ENCODE measurements at places on chromosomes 3 and 15.
A peak's percentile ranks its signal among the peaks of the same experiment; 100 is the strongest.

DNA sequence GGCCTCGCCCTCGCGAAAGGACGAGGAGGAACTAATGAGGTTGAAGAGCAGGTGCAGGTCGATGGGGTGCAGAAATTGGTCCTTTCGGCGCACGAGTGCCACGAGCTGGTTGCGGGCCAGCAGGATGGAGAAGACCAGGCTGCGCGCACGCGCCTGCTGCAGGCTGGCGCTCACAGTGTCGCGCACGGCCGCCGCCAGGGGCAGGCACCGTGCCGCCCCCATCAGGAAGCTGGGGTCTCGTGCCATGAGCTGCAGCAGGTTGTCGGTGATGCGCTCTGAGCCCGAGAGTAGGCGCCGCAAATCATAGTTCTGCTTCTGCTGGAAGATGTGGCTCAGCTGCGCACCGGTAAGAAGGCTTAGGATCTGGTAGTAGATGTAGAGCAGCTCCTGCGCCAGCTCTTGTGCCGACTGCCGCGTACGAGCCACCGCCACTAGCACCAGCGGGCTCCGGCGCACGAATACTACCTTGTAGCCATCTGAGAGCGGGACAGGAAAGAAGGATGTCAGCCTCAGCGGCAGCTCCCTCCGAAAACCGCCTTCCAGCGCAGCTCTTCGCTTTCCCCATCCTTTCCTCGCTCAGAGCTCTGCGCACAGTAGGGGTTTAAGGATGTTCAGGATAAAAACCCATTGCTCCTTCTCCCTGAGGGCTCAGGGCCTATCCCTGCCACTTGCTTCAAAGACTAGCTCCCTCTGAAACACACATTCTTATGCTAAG lies 6.9 kb upstream of the MST1R start:
- DNase-seq: no peak

DNA sequence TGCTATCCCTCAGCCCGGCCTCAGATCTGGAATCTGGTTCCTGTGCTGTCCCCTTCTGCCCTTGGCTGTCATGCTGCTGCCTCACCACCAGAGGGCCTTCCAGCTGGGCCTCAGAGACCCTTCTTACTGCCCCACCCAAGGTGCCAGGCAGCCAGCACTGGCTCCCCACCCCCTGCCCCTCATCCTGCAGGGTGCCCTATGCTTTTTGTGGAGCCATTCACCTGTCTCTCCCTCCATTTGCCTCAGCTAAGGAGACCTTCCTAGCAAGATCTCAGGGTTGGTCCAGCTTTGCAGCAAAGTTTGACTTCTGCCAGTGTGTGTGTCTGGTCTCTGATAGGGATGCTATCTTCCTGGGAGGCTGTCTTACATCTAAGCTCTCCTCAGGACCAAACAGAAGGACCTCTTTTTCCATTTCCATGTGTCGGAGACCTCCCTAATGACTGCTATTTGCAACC lies 1.9 kb upstream of the VWA5B2 start:
- peak; percentile 63 for DNase-seq

- DNase-seq: no peak
Observed at GRCh38 chr15:76939715-76940114, 8.2 kb downstream of the RCN2 start.

DNA sequence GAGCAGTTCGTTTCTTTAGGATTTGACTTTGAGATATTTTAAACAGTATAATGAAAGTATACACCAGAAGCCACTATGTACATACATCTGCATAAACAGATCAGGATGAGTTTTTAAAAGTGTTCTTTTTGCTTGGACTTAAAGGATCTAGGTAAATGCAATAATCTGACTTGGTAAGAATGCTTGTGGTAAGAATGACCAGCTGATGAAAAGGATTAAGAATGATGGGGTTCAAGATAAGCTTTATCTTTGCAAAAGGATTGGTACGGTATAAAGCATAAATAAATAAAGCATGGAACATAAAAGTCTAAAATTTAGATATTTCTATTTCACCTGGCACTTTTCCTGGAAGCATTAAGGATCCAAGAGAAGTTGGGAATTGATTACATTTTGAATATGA lies 9.8 kb upstream of the MME start:
- no peak for DNase-seq

DNA sequence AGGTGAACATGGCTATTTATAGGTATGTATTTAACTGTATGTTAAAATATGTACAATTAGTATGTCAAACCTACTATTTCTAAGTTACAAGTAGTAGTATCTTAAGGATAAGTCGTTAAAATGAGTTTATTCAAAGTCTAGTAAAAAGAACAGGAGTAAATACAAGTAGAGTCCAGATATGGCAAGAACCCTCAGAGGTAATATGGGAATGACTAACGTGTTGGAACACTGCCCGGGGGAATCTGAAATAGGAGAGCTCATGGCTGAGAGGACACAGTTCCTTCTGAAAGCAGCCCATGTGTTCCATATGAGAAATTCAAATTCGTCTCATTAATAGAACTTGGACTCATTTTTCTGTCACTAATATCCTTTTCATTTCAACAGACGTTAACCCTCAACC lies 158.8 kb downstream of the CLSTN2 start:
- no peak for DNase-seq

GRCh38 chr3:1609416-1609815 lies 489.2 kb upstream of the CNTN4 start:
- no peak for DNase-seq

GRCh38 chr3:61646851-61647525 lies 85.6 kb downstream of the PTPRG start:
- DNase-seq: no peak

- DNase-seq: no peak
Observed at GRCh38 chr3:125628212-125628611, 32.9 kb upstream of the OSBPL11 start.

GRCh38 chr15:67050522-67051087 lies 14.8 kb upstream of the SMAD3 start:
- no peak for DNase-seq

- no peak for DNase-seq
Observed at GRCh38 chr3:58868097-58868779, 181.6 kb downstream of the CFAP20DC start.

DNA sequence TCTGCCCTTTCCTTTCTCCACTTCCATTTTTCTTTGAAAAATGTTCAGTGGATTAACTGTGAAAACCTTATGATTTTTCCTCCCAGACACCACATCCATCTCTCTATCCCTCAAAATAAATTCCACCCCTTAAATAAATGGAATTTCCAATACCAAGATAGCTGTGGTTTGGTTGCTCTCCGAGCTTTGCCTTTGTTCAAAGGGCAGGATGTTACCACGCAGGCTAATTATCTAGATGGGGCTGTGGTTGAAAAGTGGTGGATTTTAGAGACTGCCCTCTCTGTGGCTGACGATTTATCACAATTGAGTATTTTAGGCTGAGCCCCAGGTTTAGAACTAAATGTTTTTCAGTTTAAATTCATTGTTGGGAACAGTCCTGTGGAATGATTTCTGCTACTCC lies 36.9 kb upstream of the CMSS1 start:
- DNase-seq: no peak

- no peak for DNase-seq
Observed at GRCh38 chr3:34881026-34881425, 758.3 kb upstream of the ARPP21 start.

DNA sequence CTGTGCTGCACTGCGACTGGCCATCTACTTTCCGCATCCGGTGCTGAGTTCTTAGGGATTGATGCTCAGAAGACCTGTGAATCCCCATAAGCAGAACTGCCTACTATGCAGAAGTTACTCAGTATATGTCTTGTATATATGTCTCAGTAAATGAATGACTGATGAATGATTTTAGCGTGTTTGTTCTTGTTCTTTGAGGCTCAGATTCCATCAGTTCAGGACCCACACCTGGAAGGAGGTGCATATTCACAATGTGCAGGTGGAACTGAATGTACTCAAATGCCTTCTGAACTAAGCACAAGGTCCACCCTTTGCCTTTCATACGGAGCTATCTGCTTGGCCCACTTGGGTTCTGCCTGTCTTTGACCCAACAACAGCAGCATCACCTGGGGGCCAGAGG lies 19.8 kb downstream of the TNFAIP8L3 start:
- no peak for DNase-seq

DNA sequence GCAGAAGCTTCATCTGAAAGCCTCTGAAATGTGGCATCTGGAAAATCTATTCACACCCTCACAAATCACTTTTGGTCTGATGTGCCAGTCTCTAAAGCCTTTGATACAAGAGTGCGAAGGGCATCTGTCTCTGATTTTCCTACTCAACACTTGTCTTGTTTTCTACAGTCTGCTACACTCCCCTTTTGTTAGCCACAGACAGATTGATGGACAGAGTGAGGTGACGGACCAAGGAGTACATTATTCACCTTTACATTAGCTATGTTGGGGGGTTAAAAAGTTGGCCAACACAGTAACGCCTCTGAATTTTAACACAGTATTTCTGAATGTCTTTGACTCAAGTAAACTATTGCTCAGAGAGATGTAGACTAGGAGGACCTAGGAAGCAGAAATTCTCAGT lies 63.1 kb downstream of the TNIK start:
- DNase-seq: no peak

DNA sequence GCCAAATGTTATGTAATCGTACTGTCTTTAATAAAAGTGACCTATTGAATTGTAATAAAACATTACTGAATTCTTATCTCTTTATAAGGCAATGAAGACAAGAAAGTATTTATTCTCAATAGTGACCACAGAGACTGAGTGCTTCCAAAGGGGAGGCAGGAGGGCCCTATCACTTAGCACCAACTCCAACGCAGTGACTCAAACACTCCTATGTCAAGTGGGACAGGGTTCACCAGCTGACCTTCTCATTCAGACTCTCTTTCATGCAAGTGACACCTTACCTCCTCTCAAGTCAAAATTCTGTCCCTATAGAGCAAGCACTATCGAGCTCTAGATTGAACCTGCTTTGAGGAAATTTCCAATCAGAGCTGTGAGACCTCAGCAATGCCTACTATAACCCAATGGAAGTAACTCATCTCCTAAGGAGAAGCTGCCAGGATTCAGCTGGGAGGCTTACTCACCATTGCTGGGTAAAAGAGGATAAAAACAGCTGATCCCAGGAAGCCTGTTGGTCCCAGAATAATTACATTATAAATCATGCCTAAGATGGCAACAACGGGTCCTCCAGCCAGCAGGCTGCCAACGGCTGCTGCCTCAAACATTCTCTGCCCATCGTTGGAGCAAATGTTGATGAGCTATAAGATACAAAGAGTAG lies 35.6 kb downstream of the ABCC5 start:
- DNase-seq: no peak

DNA sequence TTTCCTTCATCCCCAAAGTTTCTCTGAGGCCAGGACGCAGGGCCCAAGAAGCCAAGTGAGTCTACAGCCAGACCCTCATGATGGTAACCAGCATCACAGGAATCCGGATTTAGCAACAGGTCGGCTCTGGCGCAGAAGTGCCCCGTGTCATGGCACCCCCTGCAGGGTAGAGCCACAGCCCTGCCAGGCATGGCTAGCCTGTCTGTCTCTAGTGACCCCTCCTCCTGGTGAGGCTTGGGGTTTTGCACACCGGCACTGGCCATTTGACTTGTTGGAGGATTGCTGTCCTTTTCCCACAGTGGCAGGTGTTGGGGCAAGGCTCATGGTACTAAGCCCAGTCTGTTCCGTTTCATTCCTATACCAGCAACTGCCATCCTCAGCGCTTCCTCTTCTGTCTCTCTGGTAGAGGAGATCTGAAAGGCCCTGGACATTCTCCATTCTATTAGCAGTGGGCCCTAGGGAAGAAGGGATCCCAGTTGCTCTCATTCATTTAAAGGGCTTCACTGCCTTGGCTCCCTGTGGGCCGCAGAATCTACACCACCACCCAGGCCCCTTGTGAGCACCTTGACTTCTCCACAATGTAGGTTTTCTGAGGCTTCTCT lies 9.4 kb upstream of the CHAC1 start:
- DNase-seq: no peak

DNA sequence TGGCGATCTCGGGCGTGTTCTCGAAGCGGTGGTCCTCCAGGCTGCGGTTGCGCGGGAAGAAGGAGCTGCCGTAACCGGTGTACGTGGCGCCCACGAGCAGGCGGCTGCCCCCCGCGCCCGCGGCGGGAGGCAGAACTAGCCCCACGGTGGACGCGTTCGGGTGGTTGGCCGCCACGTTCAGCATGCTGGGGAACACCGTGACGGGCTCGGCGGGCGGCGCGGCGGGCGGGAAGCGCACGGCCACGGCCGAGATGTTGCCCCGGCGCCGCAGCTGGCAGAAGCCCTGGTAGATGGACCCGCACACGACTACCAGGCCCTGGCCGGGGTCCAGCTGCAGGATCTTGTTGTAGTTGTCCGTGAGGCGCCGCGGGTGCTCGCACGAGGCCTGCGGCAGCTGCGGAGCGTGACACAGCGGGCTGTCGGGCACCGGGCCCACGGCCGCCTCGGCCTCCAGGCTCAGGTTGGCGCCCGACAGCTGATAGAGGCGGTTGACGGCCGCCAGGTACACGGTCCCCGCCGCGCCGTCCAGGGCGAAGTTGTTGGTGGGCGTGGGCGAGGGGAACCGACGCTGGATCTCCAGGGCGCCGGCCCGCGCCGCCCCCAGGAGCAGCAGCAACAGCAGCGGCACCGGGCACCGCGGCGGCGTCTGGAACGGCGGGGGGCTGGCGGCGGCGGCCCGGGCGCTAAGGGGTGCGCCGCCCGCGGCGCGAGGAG lies 397 bp downstream of the PLXND1 start:
- DNase-seq: peak; percentile 33

GRCh38 chr15:40320931-40321371 lies 2.5 kb upstream of the INAFM2 start:
- peak; percentile 53 for DNase-seq

DNA sequence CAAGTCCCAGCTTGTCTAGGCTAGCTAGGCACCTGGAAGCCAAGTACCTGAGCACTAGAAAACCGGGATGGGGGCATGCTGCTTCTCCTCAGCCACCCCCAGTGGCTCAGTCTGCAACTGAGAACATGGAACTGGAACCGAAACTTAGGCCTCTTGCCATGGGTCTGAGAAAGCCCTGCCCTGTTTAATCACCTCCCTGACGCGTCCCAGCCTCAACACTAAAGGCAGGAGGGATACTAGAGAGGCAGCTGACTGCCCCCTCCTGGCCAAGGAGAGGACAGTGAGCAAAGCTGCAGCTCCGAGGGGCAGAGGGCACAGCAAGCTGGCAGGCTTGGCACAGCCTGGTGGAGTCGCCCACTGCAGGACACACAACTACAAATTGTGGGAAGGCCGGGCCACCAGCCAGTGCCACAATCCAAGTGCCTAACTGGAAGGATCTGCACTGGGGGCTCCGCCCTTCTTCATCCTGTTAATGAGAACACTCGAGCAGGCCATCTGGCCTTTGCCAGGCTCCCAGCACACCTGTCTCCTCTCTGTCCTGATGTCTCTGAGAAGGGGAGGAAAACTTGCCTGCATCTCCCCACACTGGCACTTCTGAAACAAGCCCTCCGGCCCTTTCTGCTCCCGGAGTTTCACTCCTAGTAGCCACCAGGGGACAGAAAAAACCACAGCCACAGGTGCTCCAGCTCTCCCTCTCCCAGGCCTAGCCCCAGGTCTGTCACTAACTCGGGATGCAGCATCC lies 53.7 kb downstream of the BDH1 start:
- DNase-seq: peak; percentile 20
